ENCODE measurements at places on chromosomes 16 and 17.

GRCh38 chr16:79185711-79186110 is 414.8 kb downstream of the MAF start:
- DNase-seq, result no peak

DNA sequence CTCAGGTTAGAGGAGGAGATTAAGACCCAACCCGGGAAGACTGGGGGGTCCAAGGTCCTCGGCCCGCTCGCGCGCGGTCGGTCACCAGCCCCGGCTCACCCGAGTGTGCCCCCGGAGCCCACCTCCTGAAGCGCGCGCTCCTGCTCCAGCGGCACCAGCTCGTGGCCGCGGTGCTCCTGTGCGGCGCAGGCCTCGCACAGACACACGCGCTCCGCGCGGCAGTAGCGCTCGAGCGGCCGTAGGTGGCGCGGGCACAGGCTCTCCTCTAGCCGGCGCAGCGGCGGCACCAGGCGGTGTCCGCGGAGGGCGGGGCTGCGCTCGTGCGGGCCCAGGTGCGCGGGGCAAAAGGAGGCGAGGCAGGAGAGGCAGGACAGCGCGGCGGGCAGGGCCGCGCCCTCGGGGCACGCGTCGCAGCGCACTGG is 618 bp downstream of the TRIM47 start:
- DNase-seq, result peak; percentile 52

DNA sequence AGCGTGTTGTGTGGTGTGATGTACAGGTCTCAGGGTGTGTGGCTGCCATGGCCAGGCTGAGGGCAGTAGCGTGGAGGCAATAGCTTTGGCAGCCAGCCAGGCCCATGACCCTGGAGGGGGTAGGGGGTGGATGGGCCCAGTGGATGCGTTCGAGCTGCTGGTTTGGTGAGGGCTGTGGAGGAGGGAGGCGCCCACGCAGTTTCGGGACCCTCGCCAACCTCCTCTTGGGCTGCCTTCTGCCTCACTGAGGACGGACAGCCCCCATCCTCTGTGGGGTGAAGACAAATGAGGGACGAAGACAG is 238.6 kb upstream of the GSE1 start:
- DNase-seq, result no peak

- no peak for DNase-seq
These were observed 43.2 kb downstream of the CUEDC1 start for GRCh38 chr17:57911834-57912673.

- DNase-seq, result no peak
These were observed 8.2 kb upstream of the CNGB1 start for GRCh38 chr16:57979006-57979585.

DNA sequence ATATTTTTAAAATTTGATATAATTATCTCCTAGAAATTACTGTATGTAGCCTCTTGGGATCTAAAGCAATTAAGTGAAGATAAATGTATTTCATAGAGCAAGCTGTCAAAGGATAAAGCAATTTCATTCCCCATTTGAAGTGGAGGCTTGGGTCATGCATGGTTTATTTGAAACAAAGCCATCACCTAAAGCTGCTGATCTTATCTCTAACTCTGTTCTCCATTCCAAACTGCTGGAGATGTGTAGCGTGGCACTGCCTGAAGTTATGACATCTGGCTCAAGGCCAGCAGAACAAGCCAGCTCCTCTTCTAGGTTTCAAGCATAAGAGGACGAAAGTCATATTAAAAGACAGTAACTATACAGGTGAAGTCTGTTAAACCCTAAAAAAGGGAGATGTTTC is 83.9 kb downstream of the HIC1 start:
- DNase-seq, result no peak

DNA sequence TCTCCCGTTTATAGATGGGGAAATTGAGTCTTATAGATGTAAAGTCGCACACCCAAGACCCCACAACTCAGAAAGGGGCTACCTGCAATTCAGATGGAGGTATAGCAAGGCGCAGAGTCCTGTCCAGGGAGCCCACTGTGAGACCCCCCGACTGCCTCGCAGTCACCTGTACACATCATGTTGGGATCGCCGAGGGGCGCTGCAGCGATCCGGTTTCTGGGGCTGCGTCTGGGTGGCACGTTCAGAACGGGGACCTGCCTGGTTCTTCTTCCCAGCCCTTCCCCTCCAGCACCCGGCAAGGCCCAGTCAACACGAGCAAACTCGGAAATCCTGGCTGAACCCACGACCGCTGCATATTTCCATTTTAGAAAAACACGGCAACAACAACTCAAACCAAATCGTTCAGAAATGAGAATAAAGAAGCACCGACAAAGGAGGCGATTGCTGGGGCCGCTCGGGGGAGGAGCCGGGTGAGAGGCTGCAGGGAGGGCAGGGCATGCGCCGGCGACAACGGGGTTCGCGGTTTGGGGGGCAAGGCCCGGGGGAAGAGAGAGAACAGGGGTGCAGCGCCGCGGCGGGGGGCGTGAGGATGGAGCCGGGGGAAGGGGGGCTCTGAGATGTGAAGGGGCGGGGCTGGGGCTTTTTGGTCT is 643 bp downstream of the HSDL1 start:
- no peak for DNase-seq

DNA sequence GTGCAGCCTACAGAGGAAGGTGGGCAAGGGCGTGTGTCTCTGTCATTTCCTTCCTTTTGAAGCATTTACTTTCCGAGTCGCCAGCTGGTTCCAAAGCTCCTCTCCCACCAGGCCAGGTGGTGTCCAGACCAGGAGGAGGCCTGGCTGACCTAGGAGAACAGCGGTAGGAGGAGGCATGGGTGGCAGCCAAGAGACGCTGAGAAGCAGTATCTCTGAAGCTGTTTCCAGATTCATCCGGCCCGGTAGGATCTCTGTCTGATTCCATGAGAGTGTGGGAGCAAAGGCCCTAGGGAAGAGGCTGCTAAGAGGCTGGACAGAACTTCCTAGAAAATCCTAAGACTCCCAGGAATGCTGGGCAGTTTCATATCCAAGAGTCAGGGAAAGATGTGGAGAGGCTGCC is 20.3 kb downstream of the MEOX1 start:
- no peak for DNase-seq

DNA sequence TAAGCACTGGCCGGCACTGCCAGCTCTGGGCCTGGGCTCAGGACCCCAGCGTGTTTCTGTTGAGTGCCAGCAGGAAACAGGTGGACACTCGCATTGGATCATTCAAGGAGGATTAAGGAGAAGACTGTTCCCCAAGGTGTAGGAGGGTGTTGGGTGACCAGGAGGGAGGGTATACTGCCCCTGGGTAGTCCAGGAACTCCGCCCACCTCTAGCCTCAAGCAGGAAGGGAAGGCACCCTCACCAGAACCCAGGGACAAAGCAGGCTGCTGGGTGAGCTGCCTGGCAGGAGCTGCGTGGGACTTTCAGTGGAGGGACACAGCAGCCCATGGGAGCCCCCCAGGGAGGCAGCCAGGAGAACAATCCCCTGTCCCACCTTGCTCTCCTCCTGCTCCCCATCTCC is 7.7 kb upstream of the RAB37 start:
- DNase-seq, result no peak

DNA sequence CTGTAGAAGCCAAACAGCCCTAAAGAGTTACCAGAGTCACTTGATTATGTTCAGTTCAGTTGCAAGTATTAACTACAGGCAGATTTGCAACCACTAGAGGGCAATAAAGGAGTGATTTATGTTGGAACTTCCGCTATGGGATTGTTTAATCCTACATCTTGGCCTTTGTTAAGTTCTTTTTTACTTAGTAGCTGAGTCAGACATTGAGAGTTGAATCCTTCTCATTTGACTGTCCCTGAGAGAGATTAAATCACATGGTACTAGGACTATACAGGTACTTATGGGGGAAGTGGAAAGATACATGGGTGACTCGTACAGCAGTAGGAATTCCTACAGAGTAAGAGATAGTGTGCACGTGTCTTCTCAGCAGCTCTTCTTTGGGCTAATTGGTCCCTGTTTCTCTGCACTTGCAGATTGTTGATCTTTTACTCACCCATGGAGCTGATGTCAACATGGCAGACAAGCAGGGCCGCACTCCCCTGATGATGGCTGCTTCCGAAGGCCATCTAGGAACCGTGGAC is 40.3 kb downstream of the CYB561 start:
- DNase-seq, result peak; percentile 71

GRCh38 chr17:59542960-59543635 is 22.3 kb upstream of the DHX40 start:
- DNase-seq, result no peak

DNA sequence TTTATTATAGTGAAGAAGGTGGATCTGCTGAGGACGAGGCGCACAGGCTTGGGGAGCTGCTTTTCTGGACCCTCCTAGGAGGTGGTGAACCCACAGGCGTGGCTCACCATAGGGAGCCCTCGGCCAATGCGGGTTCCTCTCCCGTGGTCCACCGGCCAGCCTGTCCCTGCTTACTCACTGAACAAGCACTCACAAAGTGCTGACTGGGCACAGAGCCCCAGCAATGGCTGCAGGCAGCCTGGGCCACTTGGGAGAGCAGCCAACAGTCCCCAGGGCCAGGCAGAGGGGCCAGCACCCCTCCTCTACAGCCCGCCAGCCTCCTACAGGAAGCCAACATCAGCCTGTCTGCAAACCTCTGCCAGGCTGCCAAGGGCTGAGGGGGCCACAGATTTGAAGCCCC is 19.1 kb upstream of the NCBP3 start:
- DNase-seq, result no peak

DNA sequence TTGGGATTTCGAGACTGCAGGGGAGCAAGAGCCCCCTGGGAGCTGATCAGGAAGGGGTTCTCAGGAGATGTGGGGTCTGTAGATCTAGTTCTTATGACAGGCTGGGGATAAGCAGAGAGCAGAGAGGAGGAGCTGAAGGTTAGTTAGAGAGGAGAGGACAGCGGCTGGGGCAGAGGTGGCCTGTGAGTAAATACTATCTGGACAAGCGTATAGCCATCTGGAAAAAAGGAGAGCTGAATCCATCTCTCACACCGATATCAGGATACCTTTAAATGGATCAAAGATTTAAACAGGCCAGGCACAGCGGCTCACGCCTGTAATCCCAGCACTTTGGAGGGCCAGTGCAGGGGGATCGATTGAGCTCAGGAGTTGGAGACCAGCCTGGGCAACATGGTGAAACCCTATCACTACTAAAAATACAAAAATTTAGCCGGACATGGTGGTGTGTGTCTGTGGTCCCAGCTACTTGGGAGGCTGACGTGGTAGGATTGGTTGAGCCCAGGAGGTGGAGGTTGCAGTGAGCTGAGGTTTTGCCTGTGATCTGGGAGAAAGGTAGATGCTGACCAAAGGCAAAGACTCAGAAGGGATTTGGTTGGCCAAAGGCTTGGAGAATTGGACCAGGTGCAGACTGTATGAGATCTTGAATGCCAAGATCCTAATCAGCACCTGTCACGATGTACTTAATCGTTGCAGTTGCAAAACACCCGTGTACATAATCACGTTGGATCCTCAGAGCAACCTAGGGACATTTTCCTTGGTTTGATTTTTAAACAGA is 18.9 kb upstream of the SLC25A19 start:
- DNase-seq, result no peak

DNA sequence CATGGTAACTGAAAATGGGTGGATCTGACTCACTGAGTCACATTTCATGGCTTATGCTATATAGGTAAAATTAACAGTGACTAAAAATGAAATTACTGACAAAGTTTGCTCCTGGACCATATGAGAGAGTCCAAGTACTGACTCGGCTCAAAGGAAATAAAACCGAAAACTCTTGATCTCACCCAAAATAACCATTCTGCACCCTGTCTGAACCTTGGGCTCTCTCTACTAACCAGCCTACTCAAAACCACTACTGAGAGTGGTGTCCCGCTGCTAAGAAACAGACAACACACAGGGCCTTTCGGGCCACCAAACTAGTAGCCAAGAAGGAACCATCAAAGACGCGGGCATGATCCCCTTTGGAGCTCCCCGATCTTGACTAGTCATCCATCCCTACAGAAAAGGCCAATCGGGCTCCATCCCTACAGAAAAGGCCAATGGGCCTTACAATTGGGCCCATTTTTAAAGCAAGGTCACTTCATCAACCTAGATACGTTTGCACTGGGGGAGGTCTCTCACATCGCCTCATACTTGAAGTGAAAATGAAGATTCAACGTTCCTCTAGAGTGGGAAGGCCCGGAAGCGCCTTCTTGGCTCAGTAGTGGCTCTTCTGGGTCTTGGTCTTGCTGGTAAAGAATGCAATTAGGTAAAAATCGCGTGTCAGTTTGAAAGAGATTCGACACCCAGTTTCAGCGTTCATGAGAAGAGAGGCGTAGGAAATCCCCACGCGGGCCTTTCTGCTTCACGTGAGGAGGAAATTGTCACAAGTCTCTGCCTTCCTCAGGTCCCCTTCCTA is 720 bp upstream of the ZPBP2 start:
- DNase-seq, result no peak

DNA sequence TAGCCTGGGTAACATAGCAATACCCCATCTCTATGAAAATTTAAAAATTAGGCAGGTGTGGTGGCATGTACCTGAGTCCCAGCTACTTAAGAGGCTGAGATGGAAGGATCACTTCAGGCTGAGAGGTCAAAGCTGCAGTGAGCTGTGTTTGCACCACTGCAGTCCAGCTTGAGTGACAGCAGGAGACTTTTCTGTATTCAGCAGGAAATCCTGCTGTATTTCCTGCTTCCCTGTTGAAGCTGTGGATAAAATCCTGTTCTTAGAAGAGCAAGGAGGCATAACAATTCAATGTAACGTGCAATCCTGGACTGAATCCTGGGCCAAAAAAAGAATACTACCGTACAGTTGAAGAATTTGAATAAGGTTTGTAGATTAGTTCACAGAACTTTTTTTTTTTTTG is 62.2 kb downstream of the FBXL20 start:
- no peak for DNase-seq

GRCh38 chr17:55264645-55265298 is at the start of gene HLF:
TSS of gene HLF (plus strand) at chr17:55264960. CDS start at chr17:55265485, 525 bp downstream.
- DNase-seq, result no peak

GRCh38 chr16:29662729-29663015 is 375 bp upstream of the SPN start:
- no peak for DNase-seq

GRCh38 chr16:82784573-82784968 is 157.8 kb downstream of the CDH13 start:
- no peak for DNase-seq

DNA sequence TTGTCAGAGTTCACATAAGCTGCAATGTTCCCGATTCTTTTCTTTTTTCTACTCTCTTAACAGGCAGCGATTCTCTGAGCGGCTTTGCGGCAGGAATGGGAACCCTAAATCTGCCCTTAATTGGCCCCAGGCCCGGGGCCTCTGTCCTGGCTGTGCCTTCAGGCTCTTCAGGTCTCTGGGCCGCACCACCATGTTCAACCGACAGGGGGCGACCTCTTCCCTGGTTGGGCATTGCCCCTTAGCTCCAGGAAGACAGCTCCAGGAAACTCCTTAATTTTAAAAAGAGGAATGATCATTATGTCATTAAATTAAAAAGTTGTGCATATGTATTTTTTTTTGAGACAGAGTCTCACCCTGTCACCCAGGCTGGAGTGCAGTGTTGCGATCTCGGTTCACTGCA is 20.3 kb downstream of the CACNG5 start:
- no peak for DNase-seq

GRCh38 chr16:56788435-56788834 is 58.5 kb downstream of the NUP93 start:
- DNase-seq, result no peak

DNA sequence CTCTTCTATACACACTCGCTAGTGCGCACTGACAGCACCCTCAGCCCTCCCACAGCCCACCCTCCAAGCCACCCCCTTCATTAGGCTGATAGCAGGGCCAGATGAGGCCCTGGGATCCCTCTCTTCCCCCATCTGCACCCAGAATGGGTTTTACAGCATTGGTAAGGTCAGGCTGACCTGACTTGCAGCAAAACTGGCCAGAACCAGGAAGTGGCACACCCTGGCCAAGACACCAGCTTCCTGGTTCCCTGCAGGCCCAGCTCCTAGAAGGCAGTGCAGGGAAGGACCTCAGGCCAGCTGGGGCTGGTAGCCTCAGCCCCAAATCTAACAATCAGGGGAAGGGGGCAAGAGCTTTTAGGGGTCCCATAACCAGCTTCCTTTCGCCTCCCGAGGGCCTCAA is 50.0 kb upstream of the MRPS23 start:
- DNase-seq, result no peak

All from SW 1271 (cell line).